ENCODE measurements at places on chromosomes 5 and 9.

DNA sequence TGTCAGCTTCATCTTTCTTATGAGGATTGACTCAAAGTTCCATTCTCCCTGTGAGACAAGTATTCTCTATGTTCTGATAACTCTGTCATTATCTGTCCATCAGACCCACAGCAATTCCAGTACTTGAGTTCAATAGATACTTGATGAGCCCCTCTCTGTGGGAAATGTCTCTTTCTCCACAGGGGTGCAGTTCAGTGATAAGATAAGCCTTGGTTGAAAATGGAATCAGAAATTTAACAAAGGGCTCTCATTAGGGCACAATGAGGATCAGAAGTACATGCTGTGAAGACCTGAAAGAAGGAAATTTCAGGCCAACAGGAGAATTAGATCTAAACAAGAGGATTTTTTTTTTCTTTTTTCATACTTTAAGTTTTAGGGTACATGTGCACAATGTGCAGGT lies 737.3 kb downstream of the MTRR start:
- DNase-seq = no peak

DNA sequence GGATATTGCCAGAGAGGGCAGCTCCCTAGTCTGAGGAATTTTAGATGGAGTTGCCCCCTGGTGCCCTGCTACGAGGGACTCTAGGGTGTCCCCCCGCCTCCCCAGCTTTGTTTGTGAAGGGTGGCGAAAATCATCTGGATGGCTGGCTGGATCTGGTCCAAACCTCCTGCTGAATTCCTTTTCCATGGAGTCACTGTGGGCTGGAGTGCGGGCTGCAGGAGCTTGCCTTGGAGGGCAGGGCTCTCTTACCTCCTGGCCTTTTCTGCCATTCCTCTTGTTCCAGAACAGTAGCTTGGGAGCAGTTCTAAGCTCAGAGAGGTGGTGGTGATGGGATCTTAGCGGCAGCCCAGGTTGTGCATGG lies 2.1 kb downstream of the SYNPO start:
- no peak for DNase-seq

- no peak for DNase-seq
Observed at GRCh38 chr9:116027096-116027495, 126.5 kb upstream of the PAPPA start.

DNA sequence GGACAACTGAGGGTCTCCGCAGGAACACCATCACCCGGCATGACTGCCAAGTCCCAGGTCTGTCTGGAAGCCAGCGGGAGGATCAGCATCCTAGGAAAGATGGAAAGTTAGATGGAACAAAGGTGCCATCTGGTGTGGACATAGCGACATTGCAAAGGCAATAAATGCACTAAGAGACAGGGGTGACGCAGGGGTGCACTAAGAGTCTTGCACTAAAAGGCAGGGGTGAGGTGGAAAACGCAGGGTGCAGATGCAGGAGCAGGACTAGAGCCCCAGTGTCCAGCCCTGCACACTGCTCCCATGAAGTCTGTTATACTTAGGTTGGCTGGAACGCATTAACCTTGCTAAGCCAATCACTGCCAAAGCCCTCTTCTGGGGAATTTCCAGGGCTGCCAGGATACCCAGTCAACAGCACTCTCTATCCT lies 15.5 kb downstream of the ATOX1 start:
- no peak for DNase-seq

DNA sequence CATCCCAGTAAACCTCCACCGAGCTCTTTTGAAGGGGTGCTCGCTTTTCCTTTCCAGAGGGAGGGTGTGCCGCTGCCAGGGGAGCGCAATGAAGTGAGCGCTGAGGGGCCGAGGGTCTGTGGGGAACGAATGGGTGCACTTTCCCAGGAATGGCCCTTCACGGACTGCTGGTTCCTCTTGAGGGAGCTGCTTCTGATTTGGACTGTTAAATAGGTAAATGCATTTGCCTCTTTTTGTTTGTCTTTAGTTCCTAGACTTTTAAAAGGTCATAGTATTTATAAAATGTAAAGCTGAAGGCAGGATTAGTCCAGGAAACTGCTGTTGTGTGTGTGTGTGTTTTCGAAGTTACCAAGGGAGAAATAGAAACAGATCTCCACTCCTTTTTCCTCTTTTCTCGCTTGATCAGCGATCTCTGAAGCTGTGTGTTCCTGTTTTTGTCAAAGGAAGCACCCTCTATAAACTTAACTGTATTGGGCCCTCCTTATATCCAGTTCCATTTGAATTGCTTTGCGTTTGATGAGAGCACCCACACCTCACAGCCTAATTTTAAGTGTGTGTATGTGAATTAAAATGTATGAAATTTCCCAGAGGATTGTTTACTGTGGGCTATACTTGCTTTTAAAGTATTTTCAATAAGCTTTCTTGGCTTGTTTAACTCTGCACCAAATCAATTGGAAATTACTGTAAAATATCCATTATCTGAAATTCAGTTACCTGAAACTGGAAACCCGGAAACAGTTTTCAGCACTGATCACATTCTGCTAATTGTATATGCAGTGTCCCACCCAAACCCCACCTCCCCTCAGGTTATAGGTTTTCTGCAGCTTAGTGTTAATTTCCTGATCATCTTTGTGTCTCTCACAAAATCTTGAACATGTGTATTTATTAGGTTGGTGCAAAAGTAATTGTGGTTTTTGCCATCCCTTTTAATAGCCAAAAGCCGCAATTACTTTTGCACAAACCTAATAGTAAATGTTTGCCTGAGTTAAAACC lies 966 bp downstream of the SNX2 start:
- no peak for DNase-seq

DNA sequence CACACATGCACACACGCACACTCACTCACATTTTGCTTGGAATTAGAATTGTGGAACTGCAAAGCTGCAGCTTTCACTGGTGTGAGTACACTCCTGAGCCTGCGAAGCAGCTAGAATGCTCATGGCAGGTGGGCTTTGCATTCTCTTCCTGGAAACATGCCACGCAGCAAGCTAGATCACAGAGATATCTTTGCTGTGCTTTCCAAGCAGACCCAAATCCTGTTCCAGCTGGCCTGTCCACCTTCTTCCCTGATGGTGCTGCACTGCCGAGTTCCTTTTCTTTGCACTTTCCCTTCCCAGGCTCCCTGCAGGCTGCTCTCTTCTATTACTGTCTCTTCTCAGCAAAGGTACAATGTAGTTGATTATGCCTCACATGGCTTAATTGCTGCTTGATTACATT lies 92.7 kb upstream of the CKMT2 start:
- no peak for DNase-seq

- no peak for DNase-seq
Observed at GRCh38 chr5:1760656-1761452, 38.8 kb downstream of the MRPL36 start.

DNA sequence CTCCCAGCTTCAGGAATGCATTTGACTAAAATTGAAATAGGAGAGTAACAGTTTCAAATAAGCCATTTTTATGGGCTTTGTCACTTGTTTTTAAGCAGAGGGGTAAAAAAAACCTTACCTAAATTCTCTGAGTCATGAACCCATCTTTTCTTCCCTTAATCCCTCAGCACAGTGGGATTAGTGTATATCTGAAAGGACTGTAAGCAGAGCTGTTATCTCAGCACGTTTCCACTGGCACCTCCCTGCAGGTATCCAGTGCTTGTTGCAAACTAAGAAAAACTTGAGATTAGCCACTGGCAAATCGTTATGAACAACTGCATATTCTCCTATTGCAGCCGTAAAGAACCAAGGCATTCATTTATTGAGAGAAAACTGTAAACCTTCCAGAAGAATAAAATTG lies 872.7 kb downstream of the EFNA5 start:
- no peak for DNase-seq

DNA sequence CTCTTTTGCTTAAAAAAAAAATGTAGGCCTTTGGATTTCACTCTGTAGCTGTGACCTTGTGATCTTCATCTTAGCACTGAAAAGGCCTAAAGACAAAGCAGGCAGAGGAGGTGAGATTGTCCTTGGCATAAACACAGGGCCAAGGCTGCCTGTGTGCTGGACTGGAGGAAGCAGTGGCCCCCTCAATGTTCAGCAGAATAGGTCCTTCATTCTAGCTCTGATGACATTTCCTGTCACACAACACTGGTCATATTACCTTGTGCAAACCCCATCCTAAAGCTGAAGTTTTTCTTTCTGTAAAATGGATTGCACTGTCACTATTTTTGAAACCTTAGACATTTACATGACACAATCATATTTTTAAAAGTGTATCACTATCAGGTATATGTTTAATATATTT lies 147.4 kb downstream of the INSYN2B start:
- peak; percentile 35 for DNase-seq

DNA sequence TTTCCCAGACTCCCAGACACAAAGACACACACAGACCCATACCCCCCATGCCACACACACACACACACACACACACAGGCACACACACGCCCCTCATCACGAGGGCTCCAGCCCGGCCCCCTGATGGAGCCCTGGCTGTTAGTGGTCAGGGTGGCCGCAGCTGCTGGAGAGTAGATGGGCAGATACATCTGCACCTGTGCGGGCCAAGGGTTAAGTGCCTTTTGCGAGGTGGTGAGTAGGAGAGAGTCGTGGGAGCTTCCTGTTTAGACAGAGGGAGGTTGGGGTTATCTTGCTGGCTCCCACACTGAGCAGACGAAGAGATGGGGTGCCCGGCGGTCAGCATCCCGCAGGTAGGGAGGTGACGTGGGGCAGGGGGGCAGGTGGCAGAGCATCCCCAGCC lies 8.2 kb downstream of the PRRX2 start:
- no peak for DNase-seq

DNA sequence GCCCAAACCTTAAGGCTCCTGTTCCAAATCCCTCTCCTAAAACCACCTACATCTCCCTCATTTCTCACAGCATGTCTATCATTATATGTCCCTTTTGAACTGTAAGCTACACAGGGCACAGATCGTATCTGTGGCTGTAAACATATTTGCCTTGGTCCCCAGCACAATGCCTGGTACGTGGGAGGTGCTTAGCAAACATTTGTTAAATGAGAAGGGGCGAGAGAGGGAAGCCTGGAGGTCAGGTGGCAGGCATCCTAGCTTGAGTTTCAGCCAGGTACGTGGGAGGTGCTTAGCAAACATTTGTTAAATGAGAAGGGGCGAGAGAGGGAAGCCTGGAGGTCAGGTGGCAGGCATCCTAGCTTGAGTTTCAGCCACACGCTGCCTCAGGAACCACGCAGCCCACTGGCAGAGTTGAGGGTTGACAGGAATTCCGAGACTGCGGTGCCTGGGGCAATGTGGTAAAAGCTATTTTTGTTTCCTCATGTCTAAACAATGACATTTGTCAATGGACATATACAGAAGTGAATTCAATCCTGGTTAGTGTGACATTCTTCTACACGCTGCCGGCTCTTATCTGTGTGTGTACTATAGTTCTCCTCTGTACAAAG lies 113.6 kb downstream of the EFNA5 start:
- no peak for DNase-seq

- DNase-seq = no peak
Observed at GRCh38 chr5:142432961-142433360, 108.1 kb upstream of the SPRY4 start.

- DNase-seq = no peak
Observed at GRCh38 chr9:36765077-36765390, 192.3 kb downstream of the MELK start.

- DNase-seq = no peak
Observed at GRCh38 chr5:61048534-61048933, 103.5 kb downstream of the NDUFAF2 start.

GRCh38 chr5:10704949-10705621 lies 55.9 kb downstream of the DAP start:
- no peak for DNase-seq

- no peak for DNase-seq
Observed at GRCh38 chr9:127721391-127721821, 5.5 kb downstream of the TTC16 start.

DNA sequence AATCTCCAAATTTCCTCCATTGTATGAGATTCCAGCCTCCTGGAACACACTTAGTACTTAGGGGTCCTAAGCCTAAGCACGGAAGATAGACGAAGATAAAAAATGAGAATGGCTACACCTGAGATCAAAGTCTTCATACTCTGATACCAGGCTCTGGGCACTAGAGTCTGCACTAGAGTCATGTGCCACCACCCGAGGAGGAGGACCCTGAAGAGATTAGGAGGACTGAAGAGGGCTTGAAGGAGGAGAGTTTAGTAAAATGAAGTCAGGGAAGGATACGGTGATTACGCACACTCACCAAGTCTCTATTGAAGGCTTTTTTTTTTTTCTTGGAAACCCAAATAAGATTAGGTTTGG lies 573 bp upstream of the SPATA24 start:
- no peak for DNase-seq

GRCh38 chr5:3948838-3949237 lies 353.2 kb downstream of the IRX1 start:
- DNase-seq = no peak

GRCh38 chr5:172229904-172230303 lies 35.9 kb downstream of the EFCAB9 start:
- DNase-seq = no peak

- no peak for DNase-seq
Observed at GRCh38 chr5:79107020-79107796, 4.4 kb upstream of the BHMT start.

DNA sequence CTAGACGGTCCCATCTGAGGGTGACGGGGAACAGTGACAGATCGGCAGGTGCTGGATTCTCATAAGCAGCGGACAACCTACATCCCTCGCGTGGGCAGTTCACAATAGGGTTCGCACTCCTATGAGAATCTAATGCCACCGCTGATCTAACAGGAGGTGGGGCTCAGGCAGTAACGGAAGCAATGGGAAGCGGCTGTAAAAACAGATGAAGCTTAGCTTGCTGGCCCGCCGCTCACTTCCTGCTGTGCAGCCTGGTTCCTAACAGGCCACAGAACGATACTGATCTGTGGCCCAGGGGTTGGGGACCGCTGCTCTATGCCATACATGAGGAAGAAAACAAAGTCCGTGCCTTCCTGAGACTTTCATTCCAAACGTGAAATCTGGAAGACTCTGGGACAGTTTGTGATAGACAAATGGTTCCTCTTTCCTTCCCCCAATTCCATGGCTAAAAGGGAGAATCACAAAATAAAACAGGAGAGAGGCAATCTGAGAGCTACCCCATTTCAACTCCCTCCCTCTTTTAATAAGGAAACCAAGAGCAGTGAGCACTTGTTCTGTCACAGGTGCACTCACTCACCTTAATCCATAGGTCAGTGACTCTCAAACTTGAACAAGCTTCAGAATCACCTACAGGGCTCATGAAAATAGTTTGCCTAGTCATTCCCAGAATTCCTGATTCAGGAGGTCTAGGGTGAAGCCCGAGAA lies 12.1 kb downstream of the PDCL start:
- DNase-seq = no peak
